ENCODE measurements at places on chromosomes 12 and 14.

DNA sequence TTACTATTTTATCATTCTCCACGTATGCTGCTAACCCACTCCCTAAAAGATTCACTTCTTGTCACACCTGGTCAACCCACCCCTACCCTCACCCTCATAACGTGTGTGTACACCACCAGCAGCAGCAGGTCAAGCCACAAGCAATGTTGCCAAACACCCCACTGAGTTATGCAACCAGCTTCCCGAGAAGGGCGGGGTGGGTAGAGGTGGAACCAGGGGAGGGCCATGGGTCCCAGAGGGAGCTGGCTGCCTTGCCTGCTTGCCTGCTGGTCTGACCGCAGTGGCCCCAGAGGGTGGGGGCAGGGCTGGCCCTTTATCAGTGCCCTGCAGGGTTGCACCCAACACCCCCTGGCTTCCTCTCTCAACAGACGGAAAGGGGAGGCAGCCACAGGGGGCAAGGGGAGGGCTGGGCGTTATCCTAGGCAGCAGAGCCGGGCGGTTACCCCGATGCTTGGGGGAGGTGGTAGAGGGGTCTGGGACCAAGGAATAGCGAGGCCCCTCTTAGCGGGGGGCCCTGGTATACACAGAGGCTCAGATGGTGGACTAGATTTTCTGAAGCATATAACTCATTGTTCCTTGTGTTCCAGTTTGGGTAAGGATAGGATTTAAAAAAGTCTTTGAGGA is 3.5 kb upstream of the NFE2 start:
- no peak for DNase-seq

GRCh38 chr14:68654471-68654941 is 138.4 kb downstream of the ZFP36L1 start:
- no peak for DNase-seq

DNA sequence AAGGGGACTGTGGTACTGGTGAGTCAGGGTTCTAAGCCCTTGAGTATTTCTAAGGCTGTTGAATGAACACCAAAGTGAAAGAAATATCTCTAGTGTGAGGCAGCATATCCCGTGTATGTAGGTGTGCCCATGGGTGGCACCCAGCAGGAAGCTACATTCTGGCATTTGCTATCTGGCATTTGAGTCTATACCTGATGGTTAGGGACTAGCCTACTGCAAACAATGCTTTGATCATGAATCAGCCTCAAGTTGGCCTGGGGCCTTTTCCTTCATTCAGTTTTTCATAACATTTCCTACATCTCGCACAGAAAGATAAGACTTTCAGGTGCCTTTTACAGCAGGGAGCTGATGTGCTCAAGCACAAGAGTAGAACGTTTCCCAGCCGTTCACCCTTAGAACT is 85.7 kb upstream of the E2F7 start:
- no peak for DNase-seq

DNA sequence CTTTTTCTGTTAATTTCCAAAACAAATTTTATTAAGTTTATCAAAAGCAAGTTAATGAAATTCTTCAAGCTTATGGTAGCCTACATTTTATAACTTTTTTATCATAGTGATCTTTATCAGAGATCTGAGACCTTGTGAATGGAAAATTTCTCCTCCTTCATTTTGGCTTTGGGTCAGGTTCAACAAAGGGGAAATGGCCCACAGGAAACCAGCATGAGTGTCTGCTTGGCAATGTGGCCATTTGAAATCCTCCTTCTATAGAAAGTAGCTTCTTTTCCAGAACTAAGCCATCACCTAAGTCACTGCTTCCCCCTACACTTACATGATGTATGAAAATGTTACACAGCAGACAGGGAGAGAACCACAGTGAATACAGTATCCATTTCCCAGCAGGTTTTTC is 1.6 kb downstream of the RHOJ start:
- DNase-seq, result no peak

DNA sequence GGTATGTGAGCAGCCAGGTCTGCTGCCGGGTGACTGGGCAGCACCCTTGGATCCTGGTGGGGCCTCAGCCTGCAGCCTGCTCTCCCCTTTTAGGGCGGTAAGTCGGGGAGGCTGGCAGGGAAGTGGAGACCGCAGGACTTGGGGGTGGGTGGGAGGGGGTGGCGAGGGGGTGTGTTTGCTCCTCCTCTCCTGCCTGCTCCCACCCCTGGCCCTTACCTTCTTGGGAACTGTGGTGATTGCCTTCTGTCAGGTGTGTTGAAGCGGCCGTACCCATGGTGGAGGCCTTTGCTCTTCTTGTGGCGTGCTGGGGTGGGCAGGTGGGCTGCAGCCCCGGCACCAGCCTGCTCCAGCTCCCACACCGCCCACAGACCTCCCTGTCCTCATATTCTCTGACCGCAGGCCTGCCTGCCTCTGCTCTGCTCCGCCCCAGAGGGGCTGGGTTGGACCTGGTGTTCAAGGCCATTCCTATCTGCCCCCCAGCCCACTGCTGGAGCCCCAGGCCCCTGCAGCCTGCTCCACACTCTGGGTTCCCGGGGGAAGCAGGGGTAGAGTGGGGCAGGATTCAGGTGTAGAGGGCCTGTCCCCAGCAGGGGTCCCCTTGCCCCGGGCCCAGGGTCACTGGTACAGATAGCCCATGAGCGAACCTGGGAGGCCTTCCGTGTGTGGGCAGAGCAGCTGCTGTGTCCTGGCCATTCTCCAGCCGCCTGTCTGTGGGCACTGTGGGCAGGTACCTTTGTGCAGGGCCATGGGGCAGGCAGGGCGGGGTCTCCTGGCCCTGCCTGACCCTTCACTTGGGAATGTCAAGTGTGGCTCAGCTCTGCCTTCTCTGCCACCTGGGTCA is 5.2 kb downstream of the TEDC1 start:
- no peak for DNase-seq

DNA sequence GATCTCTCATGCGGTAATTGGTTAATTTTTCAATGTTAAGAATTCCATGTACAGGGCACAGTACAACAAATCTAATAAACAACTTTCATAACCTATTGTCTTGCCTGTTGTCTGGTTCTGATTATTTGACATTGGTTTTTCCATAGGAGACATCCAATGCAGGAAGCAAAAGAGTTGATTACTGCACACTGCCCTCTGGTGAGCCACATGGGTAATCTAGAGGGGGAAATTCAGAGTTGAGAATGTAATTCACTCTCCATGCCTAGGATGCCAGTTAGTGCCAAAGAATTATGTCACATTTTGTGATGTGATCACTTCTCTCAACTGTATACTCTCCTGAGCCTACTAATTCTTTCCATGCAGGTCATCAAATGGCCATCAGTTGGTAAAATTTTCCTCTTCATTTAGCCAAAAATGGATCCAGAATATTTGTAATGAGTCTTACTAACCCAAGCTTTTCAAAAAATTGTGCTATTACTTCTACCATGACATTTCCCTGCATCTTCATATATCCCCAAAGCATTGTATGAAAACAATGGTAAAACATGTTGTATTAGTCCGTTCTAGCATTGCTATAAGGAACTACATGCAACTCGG is 17.7 kb upstream of the CCDC91 start:
- DNase-seq, result peak; percentile 8

- DNase-seq, result no peak
Observed at GRCh38 chr14:64605926-64606685, 56.3 kb downstream of the PPP1R36 start.

DNA sequence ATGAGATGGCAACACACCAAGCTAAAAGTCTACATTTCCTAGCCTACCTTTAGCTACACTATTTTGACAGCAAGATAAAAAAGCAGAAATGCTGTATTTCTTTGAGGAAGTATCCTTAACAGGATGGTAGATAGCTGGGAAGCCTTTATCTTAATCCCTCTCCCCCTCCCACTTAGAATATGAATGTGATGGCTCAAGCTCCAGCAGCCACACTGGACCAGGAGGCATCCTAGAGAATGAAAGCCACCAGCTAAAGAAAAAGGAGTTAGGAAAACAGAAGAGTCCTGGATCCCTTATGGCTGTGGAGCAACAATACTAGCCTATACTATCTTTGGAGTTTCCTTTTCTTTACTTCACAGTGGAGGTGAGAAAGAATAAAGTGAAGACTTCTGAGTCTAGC is 15.1 kb downstream of the NAP1L1 start:
- DNase-seq, result no peak

DNA sequence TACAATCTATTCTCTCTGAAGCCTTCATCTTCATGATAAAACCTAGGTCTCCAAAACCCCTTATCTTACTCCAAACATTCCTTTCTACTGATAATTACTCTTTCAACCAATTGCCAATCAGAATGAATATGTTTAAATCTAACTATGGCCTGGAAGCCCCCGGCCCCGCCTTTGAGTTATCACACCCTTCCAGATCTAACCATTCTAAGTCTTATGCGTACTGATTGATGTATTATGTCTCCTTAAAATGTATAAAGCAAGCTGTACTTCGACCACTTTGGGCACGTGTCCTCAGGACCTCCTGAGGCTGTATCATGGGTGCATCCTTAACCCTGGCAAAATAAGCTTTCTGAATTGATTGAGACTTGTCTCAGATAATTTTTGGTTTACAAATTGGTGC is 14.4 kb downstream of the PABPN1 start:
- no peak for DNase-seq

GRCh38 chr12:99824900-99825542 is 159.7 kb downstream of the ANKS1B start:
- DNase-seq, result no peak

DNA sequence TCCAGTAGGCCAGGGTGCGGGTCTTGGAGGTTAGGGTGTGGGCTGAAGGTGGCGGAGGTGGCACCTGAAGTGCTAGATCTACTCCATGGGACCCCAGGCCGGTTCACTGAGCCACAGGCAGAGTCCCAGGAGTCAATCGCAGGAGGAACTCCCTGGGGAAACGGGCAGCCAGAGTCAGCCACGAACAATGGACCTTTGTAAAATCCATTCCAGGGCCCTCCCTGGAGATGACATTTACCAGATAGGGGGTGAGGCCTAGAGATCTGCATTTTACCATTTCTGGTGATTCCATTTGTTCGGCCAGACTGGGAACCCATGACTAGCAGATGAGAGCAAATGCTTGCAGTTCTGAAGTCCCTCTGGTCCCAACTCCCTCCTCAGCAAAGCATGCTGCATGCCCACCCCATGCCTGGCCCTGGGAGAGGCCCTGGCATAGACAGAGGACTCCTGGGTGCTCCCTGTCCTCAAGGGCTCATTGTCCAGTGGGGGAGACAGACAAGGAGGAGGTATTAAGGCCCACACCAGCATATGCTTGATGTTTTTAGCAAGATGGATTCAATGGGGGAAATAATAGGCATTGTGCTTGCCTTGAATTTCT is 115.5 kb downstream of the EML1 start:
- no peak for DNase-seq

DNA sequence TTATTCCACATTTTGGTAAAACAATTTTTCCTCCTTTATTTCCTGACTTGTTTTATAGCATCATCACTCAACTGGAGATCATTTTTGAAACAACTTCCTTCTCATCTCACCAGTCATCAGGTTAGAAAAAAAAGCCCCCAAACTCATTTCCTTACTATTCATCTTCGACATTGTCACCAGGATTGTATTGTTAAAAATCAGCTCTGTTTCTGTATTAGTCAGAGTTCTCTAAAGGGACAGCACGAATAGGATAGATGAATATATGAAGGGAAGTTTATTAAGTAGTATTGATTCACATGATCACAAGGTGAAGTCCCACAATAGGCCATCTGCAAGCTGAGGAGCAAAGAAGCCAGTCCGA is 392.6 kb downstream of the FUT8 start:
- DNase-seq, result no peak

GRCh38 chr12:2309647-2310046 is 256.9 kb downstream of the CACNA1C start:
- DNase-seq, result no peak

All from amniotic stem cell (primary cell).